ENCODE measurements at places on chromosomes 11 and 22. TPM values are rescaled to one million over a fixed set of nuclear protein-coding genes. Genes with fewer than 3 reads are reported as not detected.

DNA sequence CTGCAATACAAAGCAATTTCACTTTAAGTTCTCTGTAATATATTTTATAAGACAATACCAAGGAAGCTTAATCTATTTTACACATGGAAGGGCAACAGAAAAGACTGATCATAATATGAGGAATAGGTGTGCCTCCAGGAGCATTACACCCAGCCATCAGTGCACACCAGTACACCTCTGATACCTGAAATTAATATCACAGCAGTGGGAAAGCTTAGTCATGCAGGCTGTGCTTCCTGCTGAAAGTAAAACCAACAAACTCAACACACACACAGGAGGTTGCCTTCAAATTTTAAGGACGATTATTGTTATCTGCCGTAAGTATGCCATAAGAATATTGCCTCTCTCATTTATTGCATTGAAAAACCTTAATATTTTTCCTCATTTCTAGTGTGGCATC, 1119.1 kb upstream of the TENM4 start:
- H3K27ac ChIP-seq: no peak overlapping the region
- no peaks in the 10 kb centered on the region for H3K27me3 ChIP-seq
- DNase-seq: no peak
- H3K4me3 ChIP-seq: no peak overlapping the region
- H3K4me1 ChIP-seq: no peaks in the 10 kb centered on the region

- no peaks in the 10 kb centered on the region for H3K27me3 ChIP-seq
- H3K4me3 ChIP-seq: no peak overlapping the region
- DNase-seq: no peak
- H3K27ac ChIP-seq: no peak overlapping the region
These were observed 20.1 kb upstream of the SIK2 start for GRCh38 chr11:111582163-111582562.

The TH gene
- total RNA-seq: not detected

The ANO9 gene
- not detected for total RNA-seq

The HBE1 gene
- total RNA-seq: not detected

The CDPF1 gene
- total RNA-seq: 6.3 TPM

The FHIP1B gene
- 36.8 TPM for total RNA-seq

Measured in gastrocnemius medialis (tissue), 4 donors.